ENCODE measurements at places on chromosomes 4 and X. TPM values are rescaled to one million over a fixed set of nuclear protein-coding genes. Genes with fewer than 3 reads are reported as not detected.

PTCHD1 gene
- total RNA-seq: 0.03 TPM

ZFP92 gene
- 0.45 TPM for total RNA-seq

LGI2 gene
- 0.13 TPM for total RNA-seq

DMRTC1 gene
- not detected for total RNA-seq

NXT2 gene
- 2.6 TPM for total RNA-seq

GPR50 gene
- not detected for total RNA-seq

GPR82 gene
- 0.28 TPM for total RNA-seq

MAGIX gene
- total RNA-seq: 27.7 TPM

CNKSR2 gene
- total RNA-seq: 2.2 TPM

MAOA gene
- total RNA-seq: 158 TPM

GYG2 gene
- 16.7 TPM for total RNA-seq

POU4F2 gene
- not detected for total RNA-seq

FRMPD3 gene
- total RNA-seq: not detected

H2BW2 gene
- total RNA-seq: not detected

KIAA1210 gene
- total RNA-seq: not detected

PLCXD1 gene
- total RNA-seq: 11.4 TPM

LAGE3 gene
- 12.0 TPM for total RNA-seq

GATA1 gene
- total RNA-seq: 0.35 TPM

CHRDL1 gene
- total RNA-seq: 0.28 TPM

NSG1 gene
- total RNA-seq: 0.13 TPM

FRMD7 gene
- 0.05 TPM for total RNA-seq

AMTN gene
- total RNA-seq: not detected

PALLD gene
- 8.9 TPM for total RNA-seq

SYN1 gene
- total RNA-seq: 0.15 TPM

SYNPO2 gene
- total RNA-seq: 3.6 TPM

SPANXN2 gene
- total RNA-seq: not detected

FTSJ1 gene
- 15.6 TPM for total RNA-seq

RAB9B gene
- not detected for total RNA-seq

NIPAL1 gene
- total RNA-seq: 11.6 TPM

MYOZ2 gene
- not detected for total RNA-seq

NCBP2L gene
- not detected for total RNA-seq

FRMPD4 gene
- not detected for total RNA-seq

QRFPR gene
- not detected for total RNA-seq

MAGEB6 gene
- not detected for total RNA-seq

PABPC4L gene
- total RNA-seq: 0.05 TPM

MAGED4 gene
- not detected for total RNA-seq

SCML2 gene
- 0.60 TPM for total RNA-seq

ERAS gene
- total RNA-seq: not detected

ZGRF1 gene
- total RNA-seq: 1.7 TPM

KLHL13 gene
- 1.0 TPM for total RNA-seq

OTOP1 gene
- total RNA-seq: not detected

TEC gene
- total RNA-seq: 3.2 TPM

SPON2 gene
- total RNA-seq: 54.3 TPM

MAGEB2 gene
- 0.15 TPM for total RNA-seq

TRIM61 gene
- total RNA-seq: 0.15 TPM

SUPT20HL1 gene
- not detected for total RNA-seq

IL2 gene
- 1.2 TPM for total RNA-seq

MAGEA4 gene
- total RNA-seq: not detected

RHOXF2 gene
- total RNA-seq: not detected

AKAP4 gene
- not detected for total RNA-seq

KLF8 gene
- total RNA-seq: 0.58 TPM

AWAT2 gene
- total RNA-seq: not detected

TMEM156 gene
- 0.55 TPM for total RNA-seq

MSN gene
- 88.7 TPM for total RNA-seq
